ENCODE measurements at places on chromosomes 2 and 18.

GRCh38 chr18:37787452-37787851 lies 221.9 kb upstream of the CELF4 start:
- no peak for DNase-seq

DNA sequence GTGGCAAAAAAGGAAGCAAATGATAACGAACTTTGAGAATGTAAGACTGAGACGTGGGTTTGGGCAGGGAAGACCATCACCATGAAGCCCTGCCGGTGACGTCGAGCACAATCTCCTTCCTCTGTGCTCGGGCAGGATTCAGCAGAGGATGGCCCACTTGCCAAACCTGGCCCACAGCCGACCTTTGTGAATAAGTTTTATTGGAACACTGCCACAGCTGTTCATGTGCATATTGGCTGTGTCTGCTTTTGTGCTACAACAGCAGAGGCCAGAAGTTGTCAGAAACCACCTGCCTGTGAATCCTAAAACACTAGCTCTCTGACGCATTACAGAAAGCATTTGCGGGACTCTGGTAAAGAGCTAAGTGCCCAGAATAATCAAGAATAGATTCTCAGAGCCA lies 223.9 kb downstream of the MYT1L start:
- peak; percentile 9 for DNase-seq

GRCh38 chr2:160753331-160753654 lies 259.7 kb upstream of the RBMS1 start:
- DNase-seq, result no peak

DNA sequence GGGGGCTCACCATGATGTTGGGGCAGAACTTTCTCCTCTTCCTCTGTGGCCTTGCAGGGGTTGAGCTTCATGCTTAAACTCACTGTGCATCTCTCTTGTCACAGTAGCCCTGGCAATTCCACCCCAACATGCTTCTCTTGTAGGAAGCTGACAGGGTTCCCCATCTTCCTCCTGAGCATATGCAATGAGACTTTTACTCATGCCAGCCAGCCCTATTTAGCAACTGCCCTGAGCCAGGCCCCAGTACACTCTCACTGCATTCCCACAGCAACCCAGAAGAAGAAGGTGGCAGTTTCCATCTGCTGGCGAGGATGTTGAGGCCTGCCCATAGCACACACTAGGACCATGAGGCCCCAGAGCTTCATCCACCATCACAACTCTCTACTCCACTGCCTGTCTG lies 72.2 kb upstream of the TEX51 start:
- DNase-seq, result no peak

- no peak for DNase-seq
Measured at GRCh38 chr18:13207294-13207693, 11.3 kb upstream of the LDLRAD4 start.

DNA sequence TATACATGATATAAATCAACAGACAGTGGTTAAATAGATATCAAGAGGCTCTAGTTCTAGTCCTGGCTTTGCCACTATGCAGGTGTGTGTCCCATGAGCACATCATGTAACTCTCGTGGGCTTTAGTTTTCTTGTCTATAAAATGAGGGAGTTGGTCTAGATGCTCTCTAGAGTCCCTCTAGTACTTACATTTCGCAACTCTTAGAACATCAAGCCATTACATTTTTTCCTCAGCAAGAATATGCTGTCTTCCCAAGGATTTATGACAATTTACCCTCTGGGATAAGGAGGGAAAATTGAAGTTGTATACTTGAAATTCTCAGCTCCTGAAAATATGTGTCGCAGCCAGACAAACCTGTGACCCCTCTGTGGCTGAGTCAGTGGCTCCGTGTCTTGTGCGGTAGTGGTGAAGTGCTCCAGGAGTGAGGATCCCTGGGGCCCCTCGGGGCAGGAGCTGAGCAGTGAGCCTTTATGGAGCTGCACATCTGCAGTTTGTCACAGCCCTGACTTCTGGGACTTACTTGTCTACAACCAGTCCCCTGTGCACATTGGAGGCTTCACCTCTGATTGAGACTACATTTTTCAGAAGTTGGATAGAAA lies 6.8 kb downstream of the PKP4 start:
- no peak for DNase-seq

DNA sequence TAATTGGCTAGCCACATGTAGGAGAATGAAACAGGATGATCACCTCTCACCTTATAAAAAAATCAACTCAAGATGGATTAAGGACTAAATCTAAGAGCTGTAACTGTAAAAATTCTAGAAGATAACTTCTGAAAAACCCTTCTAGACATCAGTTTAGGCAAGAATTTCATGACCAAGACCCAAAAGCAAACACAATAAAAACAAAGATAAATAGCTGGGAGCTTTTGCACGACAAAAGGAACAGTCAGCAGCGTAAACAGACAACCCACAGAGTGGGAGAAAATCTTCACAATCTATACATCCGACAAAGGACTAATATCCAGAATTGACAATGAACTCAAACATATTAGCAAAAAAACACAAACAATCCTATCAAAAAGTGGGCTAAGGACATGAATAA lies 316.3 kb downstream of the METTL4 start:
- no peak for DNase-seq

GRCh38 chr2:7024261-7024660 lies 107.0 kb downstream of the RNF144A start:
- no peak for DNase-seq

- DNase-seq, result peak; percentile 11
Measured at GRCh38 chr2:1769703-1770422, 25.5 kb upstream of the PXDN start.

- peak; percentile 49 for DNase-seq
Measured at GRCh38 chr18:58140387-58141325, 96.6 kb downstream of the NEDD4L start.

GRCh38 chr2:1709946-1710560 lies 34.3 kb downstream of the PXDN start:
- DNase-seq, result no peak

DNA sequence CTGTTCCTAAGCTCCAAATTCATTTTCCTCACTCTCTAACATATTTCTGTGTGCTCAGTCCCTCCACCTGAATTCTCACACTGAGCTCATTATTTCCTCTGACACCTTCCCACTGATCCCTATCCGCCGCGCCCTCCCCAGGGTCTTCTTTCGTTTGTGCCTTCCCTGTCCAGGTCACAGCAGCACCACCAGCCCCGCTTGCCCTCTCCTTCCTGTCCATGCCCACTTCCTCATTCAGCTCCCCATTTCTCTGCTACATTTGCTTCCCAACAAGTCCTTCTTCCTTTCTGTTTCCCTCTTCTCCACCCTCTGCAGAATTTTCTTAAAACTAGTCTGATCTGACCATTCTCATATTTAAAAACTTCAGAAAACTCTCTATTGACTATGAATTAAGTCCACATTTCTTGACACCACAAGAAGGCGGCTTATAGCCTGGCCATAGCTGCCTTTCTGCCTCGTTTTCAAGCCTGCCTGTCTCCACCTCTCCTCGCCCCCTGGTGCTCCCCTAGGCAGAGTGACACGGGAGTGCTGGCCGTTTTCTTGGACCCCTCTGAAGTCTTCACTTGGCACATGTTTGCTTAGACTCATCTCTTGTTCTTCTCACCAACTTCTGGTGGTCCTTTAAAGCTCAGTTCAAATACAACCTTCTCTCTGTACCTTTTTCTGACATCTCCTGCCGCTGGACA lies 138.7 kb upstream of the BOD1L2 start:
- DNase-seq, result no peak

- no peak for DNase-seq
Measured at GRCh38 chr18:3916082-3916481, 466.1 kb downstream of the TGIF1 start.

DNA sequence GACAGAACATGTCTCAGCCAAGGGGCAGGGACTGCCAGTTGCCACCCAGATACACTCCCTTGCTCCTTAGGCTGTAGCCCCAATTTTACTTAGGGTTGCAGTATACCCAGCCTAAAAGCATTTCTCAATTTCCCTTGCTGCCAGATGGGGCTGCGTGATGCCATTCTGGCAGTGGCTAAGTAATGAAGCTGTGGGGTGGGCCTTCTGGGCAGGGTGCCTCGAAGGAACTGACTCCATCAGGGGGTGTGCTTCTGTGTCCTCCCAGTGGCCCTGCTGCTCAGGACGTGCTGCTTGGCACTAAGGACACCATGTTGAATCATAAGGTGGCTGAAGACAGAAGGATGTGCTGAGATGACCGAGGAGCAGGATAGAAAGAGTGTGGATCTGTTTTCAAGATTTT lies 74.2 kb downstream of the VWA3B start:
- no peak for DNase-seq

GRCh38 chr2:143140864-143141661 lies 11.8 kb downstream of the ARHGAP15 start:
- DNase-seq, result no peak

DNA sequence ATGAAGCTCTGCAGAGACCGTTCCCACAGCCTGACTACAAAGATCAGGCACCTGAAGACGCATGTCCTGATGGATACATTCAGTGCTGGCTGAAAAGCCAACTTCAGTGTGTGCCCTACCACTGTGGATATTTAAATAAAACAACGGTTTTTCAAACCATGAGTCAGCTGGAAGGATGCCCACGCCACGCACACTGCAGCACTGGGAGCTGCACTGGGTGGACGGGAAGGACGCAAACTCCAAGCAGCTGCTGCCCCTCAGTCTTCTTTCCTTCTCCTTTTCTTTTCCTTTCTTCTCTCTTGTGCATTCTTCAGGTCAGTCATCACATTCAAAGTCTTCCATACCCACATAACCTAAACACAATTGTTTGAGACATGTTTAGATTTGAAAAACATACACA lies 7.9 kb downstream of the TMEM18 start:
- DNase-seq, result no peak

DNA sequence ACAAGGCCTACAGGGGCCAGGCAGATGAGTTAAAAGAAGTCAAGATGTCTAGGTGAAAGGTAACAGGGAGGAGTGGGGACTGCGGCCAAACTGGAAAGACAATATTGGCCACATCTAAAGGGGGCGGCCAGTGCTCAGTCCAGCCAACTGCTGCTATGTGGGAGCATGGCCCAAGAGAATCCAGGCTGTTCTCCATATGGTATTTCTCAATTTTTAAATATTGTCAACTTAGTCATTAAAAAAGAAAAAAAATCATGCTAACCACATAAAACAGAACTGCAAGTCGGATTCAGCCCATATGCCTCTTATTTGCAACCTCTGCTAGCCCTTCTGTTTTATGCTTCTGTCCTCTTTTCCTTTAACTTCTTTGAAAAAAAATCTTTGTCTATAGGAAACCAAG lies 14.8 kb downstream of the TRABD2A start:
- no peak for DNase-seq

DNA sequence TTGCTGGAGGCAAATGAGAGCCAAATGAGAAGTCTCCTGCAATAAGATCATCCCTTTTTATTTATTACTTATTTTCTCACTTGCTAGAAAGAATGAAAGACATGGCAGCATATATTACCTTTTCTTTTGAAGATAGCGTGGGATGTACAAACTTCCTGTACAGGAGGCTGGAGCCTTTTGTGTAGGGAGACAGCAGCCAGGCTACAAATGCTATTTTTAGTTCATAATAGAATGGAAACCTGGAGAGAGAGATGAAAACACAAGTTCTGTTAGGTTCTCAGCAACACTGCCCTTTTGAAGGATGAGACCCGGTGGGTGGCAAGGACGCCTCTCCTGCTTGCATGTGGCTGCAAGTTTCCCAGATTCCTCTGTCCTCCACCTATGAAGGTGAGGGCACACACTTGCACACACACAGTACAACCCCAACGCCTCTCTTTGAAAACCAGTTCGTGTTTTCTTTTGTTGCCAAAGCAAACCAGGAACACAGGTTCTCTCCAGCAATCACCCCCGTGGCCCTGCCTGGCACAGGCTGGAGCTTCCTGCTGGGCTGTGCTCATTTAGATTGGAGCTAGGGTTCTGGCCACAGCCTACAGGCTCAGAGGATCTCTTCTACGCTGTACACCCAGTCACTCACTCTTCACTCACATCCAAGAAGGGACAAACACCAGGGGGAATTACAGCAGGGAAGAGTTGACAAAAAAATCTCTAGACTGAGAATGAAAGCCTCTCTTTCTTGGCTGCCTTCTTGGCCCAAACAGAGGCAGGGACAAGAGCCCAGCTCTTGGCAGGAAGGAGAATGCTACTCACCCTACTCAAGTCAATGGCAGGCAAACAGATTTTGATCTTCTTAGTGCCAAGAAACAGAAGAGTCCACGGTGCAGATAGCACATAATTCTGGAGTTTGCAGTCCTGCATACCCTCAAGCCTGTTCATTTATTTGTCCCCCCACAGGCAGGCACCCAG lies 55.6 kb downstream of the MRPL35 start:
- DNase-seq, result peak; percentile 75

DNA sequence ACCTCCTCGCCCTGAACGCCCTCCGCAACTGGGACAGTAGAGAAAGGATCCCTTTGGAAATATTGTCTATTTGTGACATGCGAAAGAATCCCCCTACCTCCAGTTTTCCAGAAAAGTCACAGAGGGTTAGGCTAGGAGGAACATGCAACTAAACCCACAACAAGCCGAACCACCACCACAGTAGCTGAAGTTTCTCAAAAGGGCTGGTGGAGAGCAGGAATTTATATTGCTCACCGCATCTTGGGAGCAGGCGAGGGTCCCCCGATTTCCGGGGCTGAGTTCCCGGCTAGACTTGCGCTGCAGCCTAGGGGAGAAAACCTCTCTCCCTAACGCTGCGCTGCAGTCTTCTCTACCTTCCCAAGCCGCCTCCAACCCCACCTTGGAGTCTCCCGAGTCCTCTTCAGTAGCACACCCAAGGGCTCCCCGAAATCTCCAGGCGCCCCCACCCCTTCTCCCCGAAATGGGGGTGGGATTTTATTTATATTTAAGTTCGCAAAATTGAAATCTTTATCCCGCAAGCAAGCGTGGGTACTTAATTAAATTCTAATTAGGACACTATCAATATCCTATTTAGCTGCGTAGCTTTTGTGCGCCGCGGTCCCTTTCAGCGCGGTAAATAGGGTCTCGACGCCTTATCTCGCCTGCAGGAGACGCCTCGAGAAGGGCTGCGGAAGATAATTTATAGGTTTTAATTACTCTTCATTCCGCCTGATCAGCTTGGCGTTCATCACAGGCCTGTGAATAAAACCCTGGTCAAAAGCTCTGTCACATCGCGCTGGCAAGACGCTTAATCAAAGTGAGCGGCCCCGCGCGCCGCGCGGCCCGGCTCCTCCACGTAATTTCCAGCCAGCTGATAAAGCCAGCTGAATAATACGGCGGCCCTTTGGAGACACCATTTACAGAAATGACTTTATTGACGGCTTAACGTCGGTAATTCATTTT lies 2.0 kb upstream of the EN1 start:
- DNase-seq, result no peak

DNA sequence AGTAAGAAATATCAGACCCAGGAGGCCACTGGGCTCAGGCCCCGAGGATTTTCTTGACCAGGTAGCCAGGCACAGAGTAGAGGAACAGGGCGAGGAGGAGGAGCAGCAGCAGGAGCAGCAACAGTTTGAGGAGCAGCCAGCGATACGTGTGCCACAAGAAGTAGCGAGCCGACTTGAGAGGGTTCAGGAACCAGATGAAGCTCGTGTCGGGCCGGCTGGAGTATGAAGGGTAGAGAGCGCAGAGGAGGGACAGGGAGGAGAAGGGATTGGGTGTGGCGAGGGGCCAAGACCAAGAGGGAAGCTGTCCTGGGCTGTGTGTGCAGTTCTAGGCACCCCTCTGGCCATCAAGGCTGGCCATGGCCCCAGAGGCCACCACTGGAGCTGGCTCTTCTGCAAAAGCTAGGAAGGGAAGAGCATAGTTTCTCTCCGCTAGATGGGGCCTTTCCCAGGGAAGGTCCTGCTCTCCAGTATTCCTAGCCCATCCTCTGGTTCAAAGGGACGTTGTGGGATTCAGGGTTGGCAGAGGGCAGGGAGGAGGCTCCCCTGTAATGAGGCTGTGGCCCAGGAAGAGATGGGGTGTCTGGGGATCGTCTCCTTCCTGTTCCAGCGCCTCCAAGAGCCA lies 17.8 kb downstream of the OTOF start:
- DNase-seq, result no peak

Measured in DMS153 (cell line).